ENCODE measurements at places on chromosomes 12 and 14.

- DNase-seq: no peak
These were observed 211.4 kb upstream of the ABCD2 start for GRCh38 chr12:39830852-39831520.

GRCh38 chr12:100860611-100861010 is 66.0 kb downstream of the ANO4 start:
- no peak for DNase-seq

DNA sequence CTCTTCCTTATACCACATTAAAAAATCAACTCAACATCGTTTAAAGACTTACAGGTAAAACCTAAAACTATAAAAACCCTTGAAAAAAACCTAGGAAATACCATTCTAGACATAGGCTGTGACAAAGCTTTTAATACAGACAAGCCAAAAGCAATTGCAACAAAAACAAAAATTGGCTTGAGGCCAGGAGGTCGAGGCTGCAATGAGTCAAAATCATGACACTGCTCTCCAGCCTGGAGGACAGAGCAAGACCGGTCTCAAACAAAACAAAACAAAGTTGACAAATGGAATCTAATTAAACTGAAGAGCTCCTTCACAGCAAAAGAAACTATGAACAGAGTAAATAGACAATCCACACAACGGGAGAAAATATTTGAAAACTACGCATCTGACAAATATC is 1057.8 kb downstream of the FSCB start:
- no peak for DNase-seq

GRCh38 chr12:50132505-50133135 is 20.6 kb downstream of the COX14 start:
- DNase-seq: peak; percentile 45

DNA sequence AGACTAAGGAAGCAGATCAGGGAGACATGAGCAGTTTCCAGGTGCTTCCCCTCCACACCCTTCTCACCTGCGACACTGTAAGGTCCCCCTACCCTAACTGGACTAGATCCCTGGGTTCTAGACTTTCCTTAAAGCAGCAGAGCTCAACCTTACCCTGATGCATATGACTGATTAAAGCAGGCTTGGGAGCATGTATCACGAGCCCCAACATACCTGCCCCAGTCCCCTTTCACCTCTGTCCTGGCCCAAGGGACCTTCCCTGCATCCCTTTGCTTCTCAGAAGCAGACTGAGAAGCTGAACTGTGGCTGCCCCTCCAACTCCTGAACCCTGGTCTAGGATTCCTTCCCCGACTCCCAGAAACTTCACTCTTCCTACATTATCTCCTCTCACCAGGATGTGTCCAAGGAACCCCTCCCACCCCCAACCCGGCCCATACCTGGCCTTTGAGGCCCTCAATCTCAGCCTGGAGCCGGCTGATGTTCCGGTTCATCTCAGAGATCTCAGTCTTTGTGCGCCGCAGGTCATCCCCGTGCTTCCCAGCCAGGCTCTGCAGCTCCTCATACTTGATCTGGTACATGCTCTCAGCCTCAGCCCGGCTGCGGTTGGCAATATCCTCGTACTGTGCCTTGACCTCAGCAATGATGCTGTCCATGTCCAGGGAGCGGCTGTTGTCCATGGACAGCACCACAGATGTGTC is 5.4 kb downstream of the KRT8 start:
- no peak for DNase-seq

DNA sequence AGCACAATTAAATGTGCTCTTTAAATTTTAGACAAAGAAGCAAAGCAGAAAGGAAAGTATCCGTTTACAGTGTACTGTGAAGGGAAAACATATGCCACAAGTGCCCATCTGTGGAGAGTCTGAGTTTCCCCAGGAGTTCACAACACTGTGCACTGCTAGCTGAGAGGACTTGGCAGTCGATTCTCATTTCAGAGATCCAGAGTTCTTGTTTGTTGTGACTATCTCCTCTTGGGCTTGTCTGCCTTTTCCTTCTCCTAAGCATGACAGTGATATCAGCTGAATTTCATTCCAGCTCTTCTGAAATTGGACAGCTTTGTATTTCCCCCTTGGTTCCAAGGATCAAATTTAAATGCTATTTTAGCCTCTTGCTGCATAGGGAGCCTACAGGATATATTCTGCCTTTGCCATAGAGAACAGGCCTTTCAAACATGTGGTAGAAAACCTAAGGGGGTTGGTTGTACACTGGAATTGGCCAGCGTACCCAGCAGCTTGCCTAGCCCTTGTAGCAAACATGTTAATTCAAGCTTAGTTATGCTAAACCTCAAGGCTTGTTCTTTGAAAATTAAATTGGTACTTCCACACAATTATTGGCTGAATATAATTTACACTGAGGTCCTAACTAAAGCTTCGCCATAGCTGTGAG is 259.2 kb upstream of the NOVA1 start:
- no peak for DNase-seq

- no peak for DNase-seq
These were observed 143.7 kb upstream of the DCN start for GRCh38 chr12:91326058-91327027.

DNA sequence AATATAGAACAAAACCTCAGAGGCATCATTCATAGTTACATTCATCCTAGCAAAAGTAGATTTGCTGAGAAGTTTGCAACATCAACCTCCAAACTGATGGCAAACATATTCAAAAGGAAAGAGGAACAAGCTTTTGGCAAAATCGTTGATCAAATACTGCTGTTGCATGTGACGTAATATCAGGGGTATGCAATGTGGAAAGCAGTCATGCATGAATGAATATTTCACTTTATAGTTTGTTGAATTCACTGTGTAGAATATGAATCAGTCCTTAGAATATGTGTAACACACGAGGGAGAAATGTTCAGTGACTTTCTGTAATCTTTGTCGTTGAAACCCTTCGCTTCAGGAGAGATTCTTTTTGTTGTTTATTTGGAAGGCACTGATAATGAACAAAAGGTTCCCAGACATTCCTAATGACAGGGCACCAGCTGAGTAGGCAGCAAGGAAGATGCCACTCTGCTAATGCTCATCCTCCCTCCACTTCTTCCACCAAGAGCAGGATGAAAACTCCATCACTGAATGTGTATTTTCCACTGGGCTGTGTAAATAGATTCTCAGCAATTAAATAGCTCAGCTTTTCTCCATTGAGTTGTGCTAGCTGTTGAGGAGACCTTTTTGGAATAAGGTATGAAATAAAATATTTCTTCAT is 126.1 kb downstream of the PELI2 start:
- DNase-seq: no peak

- DNase-seq: no peak
These were observed 242.2 kb downstream of the DPF3 start for GRCh38 chr14:72651714-72652113.

GRCh38 chr14:105937253-105938054 is 411.1 kb downstream of the TMEM121 start:
- no peak for DNase-seq

- DNase-seq: no peak
These were observed 16.4 kb upstream of the RNASE4 start for GRCh38 chr14:20667957-20668356.

DNA sequence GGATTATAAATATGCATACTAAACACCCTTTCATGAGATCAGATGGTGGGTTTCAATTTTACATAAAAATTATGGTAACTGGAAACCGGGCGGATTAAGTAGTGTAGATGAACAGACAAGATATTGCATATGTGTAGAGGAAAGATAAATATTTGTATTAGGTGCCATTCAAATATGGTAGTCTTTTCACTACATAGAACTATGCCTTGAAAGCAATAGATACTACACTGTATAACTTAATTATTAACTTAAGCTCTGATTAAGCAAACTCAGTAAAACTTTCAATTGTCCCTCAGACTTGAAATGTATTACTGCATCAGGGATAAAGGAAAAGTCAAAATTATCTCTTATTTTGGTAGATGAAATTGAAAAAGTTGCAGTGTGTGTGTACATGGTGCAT is 1.9 kb downstream of the PTPN21 start:
- DNase-seq: no peak

DNA sequence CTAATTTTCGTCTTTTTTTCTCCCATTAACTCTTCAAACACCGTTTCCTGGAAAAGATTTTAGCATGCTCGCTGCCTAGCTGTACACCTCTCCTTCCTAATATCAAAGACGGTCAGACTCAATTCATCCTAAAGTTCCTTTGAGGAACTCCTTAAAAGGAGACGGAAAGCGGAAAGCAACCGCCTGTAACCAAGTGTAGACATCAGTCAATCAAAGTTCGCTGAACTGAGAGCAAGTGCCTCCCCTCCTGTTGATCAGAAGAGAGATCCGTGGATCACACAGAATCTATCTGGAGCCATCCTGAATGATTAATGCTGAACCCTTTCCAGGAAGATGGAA is 412 bp upstream of the TEP1 start:
- DNase-seq: peak; percentile 5

DNA sequence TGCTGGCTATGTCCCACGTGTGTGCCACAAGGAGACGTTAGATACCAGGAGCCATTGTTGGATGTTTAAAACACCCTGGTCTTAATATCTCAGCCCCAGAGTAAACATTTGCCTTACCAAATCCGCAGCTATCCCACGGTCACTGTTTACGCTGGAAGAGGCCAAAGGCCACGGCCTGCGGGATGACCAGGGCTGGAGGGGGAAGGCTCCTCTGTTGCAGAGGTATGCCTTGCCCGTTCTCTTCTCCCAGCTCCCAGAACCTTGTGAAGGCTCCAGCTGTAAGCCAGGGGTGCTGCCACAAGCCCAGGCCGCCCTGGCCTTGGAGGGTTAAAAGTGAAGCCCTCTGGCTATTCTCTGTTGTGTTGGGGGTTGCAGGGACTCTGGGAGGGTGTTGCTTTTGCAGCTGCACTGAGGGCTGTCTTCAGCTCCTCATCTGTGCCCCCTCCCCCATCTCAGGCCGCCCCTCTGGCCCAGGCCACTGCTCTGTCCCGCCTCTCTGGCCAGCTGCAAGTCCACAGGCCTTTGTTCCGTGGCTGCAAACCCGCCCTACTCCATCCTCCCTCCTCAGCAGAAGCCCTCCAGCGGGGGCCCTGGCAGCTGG is 2.5 kb downstream of the PLEKHG3 start:
- no peak for DNase-seq

DNA sequence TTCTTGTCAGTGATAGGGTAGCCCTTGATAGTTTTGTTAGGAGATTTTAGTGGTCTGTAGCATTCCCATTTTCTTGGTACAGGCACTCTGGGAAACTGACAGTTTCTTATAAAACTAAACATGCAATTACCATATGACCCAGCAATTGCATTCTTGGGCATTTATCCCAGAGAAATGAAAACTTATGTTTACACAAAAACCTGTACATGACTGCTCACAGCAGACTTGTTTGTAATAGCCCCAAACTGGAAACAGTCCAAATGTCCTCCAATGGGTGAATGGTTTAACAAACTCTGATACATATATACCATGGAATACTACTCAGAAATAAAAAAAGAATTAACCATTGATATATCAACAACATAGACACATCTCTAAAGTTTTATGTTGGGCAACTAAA is 75.5 kb downstream of the BORCS5 start:
- DNase-seq: no peak

GRCh38 chr12:50050410-50051098 is 6.8 kb upstream of the ASIC1 start:
- peak; percentile 66 for DNase-seq

GRCh38 chr14:39875028-39875427 is 442.8 kb upstream of the FBXO33 start:
- no peak for DNase-seq

- DNase-seq: no peak
These were observed 31.8 kb upstream of the CLEC4E start for GRCh38 chr12:8572507-8572906.

- no peak for DNase-seq
These were observed 153.7 kb upstream of the PLXNC1 start for GRCh38 chr12:93994721-93995120.

- DNase-seq: no peak
These were observed 70.0 kb upstream of the GNPNAT1 start for GRCh38 chr14:52861403-52861802.

DNA sequence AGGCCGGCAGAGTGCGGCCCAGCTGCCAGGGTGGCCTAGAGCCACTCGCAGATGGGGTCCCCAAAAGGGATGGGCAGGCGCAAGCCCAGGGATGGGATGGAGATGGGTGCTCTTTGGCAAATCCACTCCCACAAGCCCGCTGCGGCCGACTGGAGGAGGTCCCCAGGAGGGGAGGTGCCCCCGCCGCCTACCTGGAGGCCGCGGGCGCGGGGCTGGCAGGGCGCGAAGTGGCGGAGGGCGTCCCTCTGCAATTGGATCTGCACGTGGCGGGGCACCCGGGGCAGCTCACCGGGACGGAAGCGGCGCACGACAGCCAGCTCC is 730 bp downstream of the PPP1R3E start:
- DNase-seq: peak; percentile 83

DNA sequence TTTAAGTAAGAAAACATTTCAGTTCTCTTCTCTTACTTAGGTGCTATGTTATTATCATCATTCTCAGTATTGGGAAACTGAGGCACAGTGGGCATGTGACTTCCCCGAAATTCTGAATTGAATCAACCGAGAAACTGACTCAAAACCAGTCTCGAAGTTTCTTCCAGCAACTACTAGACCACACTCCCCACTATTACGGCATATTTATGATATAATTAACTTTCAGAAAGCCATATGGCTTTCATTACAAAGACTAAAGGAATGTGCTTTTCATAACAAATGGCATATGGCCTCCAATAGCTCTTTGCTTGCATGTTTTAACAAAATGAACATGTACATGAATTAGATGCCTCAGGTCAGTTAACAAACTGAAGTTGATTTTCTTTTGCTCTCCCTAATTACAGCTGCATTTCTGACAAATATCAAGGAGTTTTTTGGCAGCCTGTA is 182.9 kb upstream of the SLC38A2 start:
- no peak for DNase-seq

GRCh38 chr12:120101617-120102016 is 14.9 kb downstream of the RAB35 start:
- DNase-seq: no peak

DNA sequence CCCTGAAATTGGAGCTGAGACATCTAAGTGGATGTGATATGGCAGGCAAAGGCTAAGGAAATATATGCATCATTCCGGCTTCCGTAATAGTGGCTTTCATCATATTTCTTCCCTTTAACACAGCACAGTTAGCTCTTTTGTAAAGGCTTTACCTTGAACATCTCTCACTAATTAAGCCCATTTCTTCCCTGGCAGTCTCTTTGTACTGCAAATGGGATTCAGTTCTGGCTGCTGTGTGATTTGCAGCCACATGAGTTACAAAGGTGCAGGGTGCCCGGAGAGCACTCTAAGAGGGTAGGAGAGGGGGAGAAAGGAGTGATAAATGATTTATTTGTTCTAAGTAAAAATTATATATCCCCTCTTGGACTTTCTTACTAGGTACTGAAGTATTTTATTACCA is 232.1 kb upstream of the CCDC196 start:
- no peak for DNase-seq

DNA sequence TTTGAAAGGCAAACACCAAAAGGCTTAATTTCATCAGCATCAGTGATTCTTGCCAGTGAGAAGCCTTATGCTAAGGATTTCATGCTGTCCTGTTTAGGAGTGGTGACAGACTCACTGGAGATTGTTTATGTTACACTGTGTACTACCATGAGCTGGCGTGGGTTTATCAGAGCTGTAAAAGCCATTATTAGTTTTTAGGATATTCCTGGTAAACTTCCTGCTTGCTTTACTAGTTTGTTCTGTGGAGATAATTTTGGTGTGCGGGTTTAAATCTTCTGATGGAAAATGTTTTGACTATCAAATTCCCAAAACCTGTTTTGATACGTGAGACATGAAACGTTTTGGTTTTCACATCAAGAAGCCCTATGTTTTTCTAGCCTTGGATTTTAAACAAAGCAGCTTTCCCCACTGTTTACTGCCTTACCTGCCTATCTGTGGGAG is 15.2 kb downstream of the PPFIBP1 start:
- no peak for DNase-seq

GRCh38 chr14:93804654-93805053 is 16.4 kb upstream of the PRIMA1 start:
- no peak for DNase-seq

- DNase-seq: no peak
These were observed 82.5 kb downstream of the ETV6 start for GRCh38 chr12:11732023-11732422.

All from NCI-H2171 (cell line).